Stimulated activated CD8-positive, alpha-beta memory T cell treated with anti-CD3 and anti-CD28 coated beads, Interleukin-2, amount 100 ng/mL, for 48 hours (primary cell): ENCODE measurements at places on chromosomes 12 and 14.

DNA sequence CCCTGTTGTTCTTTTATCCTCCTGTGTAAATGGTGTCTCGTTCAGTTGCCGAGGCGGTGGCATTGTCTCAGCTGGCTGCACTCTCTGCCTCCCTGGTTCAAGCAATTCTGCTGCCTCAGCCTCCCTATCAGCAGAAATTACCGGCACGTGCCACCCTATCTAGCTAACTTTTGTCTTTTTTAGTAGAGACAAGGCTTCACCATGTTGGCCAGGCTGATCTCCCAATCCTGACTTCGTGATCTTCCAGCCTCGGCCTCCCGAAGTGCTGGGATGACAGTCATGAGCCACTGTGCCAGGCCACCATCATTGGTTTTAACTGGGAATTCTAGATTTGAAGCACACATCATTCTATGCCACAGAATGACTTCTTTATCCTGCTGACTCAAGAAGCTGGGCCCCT lies 175.3 kb upstream of the ALG10B start:
- DNase-seq: no peak

DNA sequence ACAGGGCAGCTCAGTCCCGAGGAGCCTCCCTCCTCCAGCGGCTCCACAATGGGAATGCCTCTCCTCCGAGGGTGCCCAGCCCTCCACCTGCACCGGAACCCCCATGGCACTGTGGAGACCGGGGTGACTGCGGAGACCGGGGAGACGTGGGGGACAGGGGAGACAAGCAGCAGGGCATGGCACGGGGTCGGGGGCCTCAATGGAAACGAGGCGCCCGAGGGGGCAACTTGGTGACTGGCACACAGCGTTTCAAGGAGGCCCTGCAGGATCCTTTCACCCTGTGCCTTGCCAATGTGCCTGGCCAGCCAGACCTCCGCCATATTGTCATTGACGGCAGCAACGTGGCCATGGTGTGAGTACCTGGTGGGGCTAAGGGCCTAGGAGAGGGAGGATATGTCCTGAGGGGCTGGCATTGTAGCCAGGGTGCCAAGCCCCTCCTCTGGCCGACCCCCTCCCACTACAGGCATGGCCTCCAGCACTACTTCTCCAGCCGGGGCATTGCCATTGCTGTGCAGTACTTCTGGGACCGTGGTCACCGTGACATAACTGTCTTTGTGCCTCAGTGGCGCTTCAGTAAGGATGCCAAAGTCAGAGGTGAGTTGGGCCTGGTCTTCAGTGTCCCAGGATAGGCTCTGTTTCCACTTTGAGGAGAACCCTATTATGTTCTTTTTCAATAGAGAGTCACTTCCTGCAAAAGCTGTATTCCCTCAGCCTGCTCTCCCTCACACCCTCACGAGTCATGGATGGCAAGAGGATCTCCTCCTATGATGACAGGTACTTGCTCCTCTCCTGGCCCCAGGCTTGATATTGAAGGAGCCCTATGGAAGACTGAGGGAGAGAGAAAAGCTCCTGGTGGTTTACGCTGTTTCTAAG lies 2.7 kb downstream of the KHNYN start:
- no peak for DNase-seq

GRCh38 chr12:6226002-6226678 lies 25.9 kb downstream of the CD9 start:
- DNase-seq: no peak

DNA sequence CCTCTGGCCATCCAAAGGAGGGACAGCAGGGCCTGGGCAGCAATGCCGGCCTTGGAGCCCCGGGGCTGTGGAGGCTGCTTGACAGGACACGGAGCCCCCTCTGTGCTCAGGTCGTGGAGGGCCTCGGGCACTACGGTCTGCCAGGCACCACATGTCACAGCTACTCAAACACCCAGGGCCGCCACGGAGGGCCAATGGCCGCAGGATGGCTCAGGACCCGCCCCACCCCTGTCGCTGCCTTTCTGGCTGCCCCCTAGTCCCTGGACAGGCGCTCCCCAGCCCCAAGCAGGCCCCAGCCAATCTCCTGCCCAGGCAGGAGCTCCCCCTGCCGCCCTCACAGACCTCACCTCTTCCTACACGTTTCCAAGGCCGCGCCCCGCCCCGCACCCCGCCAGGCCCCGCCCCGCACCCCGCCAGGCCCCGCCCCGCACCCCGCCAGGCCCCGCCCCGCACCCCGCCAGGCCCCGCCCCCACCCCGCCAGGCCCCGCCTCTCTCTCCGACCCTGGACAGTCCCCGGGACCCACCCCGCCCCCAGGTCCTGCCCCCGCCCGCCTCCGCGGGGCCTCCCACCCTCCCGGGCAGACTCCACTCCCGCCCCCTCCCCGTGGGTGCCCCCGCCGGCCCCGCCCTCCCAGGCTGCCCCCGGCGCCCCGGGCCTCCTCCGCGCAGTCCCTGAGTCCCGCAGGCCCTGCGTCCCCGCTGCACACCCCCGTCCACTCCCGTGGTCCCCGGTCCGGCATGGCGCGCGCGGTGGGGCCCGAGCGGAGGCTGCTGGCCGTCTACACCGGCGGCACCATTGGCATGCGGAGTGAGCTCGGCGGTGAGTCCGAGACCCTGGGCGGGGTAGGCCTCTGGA lies at the start of gene ASPG:
TSS of gene ASPG (plus strand) at position 669 of the 857 bp plus-strand sequence. CDS start at position 740, 71 bp downstream.
- DNase-seq: no peak

DNA sequence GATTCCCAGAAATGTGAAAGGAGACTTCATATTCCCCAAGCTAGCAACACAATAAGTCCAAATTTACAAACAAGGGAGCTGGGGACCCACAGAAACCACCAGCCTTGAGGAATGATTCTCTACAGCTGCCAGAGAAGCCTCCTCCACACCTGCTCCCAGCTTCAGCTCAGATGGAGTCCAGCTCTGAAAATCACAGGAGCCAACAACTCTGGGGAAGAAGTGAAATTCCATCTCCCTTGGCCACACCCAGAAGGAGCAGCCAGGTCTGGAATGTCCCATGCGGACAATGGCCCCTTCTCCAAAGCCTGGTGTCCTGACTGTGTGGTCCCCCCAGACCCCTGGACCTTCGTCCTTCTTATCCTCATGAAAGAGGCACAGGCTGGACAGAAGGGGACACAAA lies 45.4 kb downstream of the SYNE3 start:
- DNase-seq: no peak

- DNase-seq: no peak
These were observed 21.0 kb downstream of the DIO3 start for GRCh38 chr14:101582294-101582693.
